Transverse colon (tissue), 4 donors: ENCODE measurements at places on chromosomes 12 and 14. TPM values are rescaled to one million over a fixed set of nuclear protein-coding genes. Genes with fewer than 3 reads are reported as not detected.
A peak's percentile ranks its signal among the peaks of the same experiment; 100 is the strongest.

The RNASE7 gene
- not detected for total RNA-seq

The HIGD1C gene
- total RNA-seq = not detected

The KRT81 gene
- total RNA-seq = not detected

The IL31 gene
- not detected for total RNA-seq

The LALBA gene
- total RNA-seq = not detected

The CD69 gene
- not detected for total RNA-seq

- H3K4me1 ChIP-seq = peaks cover 2% of the 10 kb centered on the region
- DNase-seq = peak; percentile 44
- no peaks in the 10 kb centered on the region for H3K36me3 ChIP-seq
- no peaks in the 10 kb centered on the region for H3K27me3 ChIP-seq
These were observed 20.6 kb upstream of the PYGL start for GRCh38 chr14:50964683-50965390.

DNA sequence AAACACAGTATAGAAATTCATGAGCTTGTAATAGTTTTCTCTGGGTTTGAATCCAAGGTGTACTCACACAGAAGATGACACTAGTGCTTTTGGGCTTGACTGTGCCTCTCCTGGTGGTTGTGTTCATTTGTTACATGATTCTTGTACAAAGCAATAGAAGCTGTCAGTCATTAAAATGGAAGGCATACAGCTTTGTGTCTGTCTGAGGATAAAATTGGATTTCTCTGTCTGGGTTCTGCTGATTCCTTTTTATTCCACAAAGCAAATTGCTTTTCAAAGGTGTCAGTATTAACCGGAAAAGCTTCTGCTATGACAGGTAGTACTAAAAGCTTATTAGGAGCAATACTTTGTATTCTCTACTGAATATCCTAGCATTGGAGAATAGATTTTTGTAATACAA is 361.2 kb downstream of the SLC6A15 start:
- no peak overlapping the region for H3K4me3 ChIP-seq
- H3K27me3 ChIP-seq = no peaks in the 10 kb centered on the region
- no peaks in the 10 kb centered on the region for H3K4me1 ChIP-seq
- H3K36me3 ChIP-seq = no peaks in the 10 kb centered on the region
- H3K27ac ChIP-seq = no peak overlapping the region

DNA sequence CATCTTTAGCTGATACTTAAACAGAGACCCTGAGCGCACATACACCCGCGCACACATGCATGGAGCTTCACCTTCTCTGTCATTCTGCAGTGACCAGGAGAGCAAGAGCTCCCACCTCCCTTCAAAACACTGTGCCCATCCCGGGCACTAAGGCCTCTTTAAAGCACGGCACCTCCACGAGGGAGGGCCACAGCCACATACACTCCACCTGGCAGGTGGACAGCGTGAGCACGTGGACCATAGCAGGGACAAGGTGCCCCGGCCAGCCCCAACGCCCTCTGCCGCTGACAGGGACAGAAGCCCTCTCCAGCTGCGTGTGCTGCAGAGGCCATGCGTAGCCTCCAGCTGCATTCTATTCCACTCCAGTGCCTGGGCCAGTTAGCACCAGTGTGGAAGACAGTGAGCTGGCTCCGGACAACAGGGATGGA is 5.4 kb downstream of the GAPDH start:
- H3K27me3 ChIP-seq = no peaks in the 10 kb centered on the region
- peak overlapping the region; percentile 98 for H3K27ac ChIP-seq
- peaks cover 11% of the 10 kb centered on the region for H3K36me3 ChIP-seq
- peaks cover 28% of the 10 kb centered on the region for H3K4me1 ChIP-seq
- peak overlapping the region; percentile 28 for H3K4me3 ChIP-seq
- no peak for DNase-seq

DNA sequence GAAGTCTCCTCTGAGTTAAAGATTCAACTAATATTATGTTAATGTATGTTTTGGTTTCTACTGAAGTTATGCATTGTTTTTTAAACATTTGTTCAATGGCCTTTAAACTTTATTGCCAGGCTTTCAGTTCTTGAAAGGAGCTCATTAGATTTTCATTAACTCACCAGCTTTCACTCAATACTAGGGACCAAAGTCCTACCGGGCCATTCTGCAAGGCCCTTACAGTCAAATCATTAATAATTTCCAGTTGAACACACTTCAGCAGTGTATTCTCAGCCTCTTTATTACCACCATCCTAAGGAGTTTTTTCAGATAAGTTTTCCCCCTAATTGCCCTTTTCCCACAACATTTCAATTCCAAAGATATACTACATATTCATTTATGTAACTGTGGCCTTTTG is 409.2 kb downstream of the DIO2 start:
- no peaks in the 10 kb centered on the region for H3K4me1 ChIP-seq
- H3K36me3 ChIP-seq = no peaks in the 10 kb centered on the region
- no peaks in the 10 kb centered on the region for H3K27me3 ChIP-seq
